ENCODE measurements at places on chromosomes 7 and 10. TPM values are rescaled to one million over a fixed set of nuclear protein-coding genes. Genes with fewer than 3 reads are reported as not detected.

Gene CYP2C18
- 5.5 TPM for total RNA-seq

Gene MMD2
- not detected for total RNA-seq

Gene SPDYE8
- not detected for total RNA-seq

Gene CNPY1
- not detected for total RNA-seq

Gene DCLRE1C
- 22.6 TPM for total RNA-seq

Gene IFIT1B
- total RNA-seq = 0.92 TPM

Gene MYO3A
- 29.8 TPM for total RNA-seq
